ENCODE measurements at places on chromosomes 7 and 10.

DNA sequence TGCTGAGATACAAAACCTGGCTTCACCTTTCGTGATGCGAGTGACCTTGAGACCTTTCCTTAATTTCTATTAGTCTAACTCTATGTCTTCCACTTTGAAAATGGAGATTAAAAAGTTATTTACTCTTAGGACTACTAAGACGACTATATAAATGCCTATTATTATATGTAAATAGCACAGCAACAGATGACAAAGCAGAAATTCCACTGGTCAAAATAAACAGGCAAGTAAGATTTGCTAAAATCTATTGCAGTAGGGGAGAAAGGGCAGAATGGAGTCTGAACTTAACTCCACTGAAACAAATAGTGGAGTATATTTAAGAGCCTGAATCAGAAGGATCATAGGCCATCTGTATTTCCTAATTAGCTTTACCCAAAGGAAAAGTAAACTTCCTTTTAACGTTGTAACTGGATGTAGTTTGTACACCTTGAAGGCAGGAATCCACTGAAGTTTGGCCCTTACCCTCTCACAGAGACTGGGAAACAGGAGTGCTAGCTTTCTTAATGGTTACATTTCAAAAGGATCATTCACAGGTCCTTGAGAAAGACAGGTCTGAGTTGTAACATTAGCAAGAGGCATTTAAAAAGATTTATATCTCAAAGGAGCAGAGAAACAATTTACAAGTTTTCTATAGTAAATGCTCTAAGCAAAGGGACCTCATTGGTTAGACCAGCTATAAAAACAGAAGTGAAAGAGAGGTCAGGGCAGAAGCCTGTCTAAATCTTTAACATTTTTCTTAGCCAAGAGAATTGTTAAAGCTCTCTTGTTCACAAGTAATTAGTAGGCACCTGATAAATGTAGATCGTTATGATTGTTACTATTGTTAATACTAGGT is 332.5 kb downstream of the ZWINT start:
- no peak for DNase-seq

DNA sequence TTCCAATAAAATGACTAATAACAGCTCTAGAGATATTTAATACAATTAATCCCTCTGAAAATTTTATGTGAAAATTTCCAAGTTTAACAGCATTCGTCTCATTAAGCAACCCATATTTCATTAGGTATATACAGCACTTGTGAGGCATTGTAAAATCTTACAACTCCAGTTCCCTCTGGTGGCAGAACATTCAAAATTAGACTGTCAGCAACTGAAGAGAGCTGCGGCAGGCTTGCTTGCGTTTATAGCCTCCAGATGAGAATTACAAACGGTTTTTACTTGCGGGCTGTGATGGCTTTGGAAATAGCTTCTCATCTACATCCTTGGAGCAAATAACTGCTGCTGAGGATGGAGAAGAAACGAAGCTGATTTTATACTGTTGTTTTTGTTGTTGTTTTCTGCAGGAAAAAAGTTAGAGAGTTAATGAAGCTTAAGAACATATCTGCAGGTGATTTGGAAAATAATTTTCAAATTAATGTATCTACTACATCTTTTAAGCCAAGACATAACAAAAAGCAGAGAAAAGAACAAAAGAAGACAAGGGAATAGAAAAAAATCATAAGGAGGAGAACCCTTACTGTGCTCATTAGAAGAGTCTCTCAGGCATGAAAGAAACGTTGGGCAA is 171.3 kb downstream of the MAGI2 start:
- peak; percentile 66 for DNase-seq

- no peak for DNase-seq
Measured at GRCh38 chr7:36091874-36092176, 61.2 kb upstream of the EEPD1 start.

GRCh38 chr10:34655286-34656170 is 159.6 kb downstream of the PARD3 start:
- peak; percentile 41 for DNase-seq

GRCh38 chr7:156232931-156233705 is 407.5 kb upstream of the RNF32 start:
- DNase-seq, result no peak

DNA sequence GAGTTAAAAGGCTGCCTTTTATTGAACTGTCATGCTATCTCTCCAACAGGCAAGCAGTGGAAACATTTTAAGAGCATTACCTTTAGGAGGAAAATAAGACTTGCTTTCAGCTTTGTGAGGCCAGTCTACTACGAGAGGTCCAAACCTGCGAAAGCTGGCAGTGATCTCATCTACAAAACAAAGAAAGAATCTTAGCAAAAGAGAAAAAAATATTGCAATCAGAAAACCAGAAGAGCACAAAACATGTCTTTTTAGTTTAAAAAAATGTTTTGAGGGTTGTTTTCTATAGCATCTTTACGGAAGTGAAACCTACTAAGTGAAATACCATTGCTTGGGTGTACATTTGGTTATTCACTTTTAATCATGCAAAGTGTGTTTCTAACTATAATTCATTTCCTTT is 147.9 kb downstream of the CPEB3 start:
- no peak for DNase-seq

DNA sequence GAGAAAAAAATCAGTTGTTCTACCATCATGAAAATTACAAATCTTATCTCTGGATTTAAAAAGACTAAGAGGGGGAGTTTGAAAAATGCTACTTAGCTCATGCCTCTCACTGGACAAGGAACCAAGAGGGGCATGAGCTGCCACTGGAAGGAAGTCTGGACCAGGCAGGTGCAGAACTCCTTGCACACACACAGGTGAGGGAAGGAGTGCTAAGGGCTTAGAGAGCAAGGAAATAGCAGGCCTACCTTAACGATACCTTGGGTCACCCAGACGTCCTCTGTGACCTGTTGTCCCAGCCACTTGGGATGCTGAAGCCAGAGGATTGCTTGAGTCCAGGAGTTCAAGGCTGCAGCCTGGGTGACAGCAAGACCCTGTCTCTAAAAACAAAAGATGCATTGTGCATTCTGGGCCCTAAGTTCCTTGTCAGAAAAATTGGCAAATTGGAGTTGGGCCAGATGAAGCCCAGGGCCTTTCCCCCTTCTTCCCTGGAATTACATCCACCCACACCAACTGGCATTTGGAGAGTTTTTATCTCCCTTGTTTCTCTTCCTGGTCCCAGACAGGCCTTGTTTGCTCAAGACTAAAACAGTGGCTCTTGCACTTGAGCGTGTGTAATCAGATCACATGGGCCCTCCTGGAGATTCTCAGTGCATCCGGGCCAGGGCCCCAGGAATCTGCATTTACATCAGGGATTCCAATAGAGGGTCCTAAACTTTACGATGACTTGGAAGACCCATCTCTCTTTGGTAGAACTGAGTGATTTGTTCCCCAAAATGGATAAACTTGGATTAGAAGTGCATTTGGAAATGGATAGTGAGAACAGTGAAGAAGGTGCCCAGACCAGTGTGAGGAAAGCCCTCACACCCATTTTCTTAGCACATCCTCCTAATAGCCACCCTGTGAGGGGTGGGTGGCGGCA is 3.0 kb downstream of the DDIT4 start:
- no peak for DNase-seq

DNA sequence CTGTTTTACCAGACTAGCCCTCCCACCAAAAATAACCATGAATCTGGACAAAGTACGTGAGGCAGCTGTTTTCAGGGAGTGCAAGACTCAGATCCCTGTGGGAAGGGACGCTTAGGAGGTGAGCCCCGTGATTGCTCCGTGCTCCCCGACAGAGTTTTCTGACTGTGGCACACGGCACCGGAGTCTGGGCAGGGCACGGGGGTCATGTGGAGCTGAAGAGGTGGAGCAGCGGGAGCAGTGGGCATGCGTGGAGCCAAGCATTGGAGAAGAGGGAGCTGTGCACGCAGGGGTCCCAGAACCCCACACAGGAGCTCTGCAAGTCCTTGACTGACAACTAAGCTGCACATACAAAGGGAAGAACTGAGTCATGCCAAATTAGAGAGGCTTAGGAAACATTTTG is 11.1 kb upstream of the CAMK2B start:
- DNase-seq, result no peak

DNA sequence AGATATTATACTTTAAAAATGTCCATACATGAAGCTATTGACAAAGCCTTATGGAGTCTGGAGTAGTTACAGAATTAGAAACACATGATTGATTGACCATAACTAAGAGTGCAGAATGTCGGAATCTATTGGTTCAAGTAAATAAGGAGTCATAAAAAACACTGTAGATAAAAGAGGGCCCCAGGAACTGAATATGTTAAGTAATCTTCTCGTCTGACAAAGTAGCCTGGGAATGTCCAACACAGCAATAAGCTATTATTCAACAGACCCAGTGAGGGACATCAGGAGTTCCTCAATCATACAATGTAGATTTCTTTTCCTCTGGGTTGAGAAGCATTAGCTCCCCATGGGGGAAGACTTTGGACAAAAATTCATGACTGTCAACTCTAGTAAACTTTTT is 782.0 kb downstream of the SUGCT start:
- no peak for DNase-seq

- no peak for DNase-seq
Measured at GRCh38 chr7:149845257-149845980, 7.2 kb downstream of the ZNF862 start.

GRCh38 chr10:77501152-77501845 is 136.3 kb downstream of the KCNMA1 start:
- DNase-seq, result peak; percentile 54

GRCh38 chr7:140540136-140540777 is 61.0 kb upstream of the MKRN1 start:
- DNase-seq, result no peak

GRCh38 chr7:116592445-116592844 is 67.6 kb downstream of the CAV1 start:
- no peak for DNase-seq

DNA sequence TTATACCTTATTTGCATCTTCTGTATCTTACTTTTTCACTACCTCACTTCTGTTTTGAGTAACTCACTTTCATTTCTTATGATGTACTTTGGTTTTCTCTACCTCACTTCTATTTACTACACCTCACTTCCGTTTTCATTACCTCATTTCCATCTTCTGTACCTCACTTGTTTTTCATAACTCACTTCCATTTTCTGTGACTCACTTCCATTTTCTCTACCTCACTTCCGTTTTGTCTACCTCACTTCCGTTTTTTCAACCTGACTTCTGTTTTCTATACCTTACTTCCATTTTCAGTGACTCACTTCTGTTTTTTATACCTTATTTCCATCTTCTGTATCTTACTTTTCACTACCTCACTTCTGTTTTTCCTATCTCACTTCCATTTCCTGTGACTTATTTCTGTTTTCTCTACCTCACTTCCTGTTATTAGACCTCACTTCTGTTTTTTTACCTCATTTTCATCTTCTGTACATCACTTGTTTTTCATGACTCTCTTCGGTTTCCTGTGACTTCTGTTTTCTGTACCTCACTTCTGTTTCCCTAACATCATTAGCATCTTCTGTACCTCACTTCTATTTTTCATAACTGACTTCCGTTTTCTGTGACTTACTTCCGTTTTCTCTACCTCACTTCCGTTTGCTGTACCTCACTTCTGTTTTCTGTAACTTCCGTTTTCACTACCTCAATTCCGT is 493.1 kb upstream of the AKR1E2 start:
- no peak for DNase-seq

DNA sequence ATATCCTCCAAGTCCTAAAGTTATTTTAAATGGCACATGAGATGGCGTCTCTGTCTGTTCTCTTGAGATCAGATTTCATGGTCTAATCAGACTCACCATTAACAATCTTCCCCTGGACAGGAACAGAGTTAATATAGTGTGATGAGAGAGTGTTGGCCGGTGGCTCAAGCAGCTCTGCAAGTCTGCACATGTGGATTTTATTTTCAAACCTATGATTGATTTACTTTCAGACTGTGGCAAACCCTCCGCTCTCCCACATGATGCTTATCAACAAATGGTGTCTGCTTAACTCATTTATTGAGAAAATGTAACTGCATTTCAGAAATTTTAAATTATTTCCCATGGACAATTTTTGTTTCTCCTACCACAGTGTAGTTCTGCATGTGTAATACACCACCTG is 46.5 kb upstream of the HGF start:
- no peak for DNase-seq

GRCh38 chr7:19060761-19061259 is 56.6 kb downstream of the TWIST1 start:
- DNase-seq, result peak; percentile 46

- no peak for DNase-seq
Measured at GRCh38 chr7:157124690-157125089, 14.0 kb upstream of the UBE3C start.

DNA sequence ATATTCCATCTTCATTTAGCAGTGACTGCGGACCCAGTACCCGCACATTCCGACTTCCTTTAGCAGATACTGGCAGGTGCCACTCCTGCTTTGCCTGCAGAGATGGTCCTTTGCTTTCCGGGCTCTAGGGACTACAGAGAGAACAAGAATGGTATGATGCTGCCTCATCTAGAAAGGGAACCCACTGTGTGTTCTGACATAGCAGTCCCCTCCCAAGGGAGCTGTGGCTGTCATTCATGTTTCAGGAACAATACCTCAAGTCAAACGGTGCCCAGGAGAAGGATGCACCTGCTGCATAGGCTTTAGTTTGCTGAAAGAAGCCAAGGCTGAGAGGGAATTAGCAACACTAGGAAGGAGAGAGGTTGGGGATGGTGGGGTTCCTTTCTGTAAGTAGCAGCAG is 15.9 kb upstream of the TMEM72 start:
- no peak for DNase-seq

DNA sequence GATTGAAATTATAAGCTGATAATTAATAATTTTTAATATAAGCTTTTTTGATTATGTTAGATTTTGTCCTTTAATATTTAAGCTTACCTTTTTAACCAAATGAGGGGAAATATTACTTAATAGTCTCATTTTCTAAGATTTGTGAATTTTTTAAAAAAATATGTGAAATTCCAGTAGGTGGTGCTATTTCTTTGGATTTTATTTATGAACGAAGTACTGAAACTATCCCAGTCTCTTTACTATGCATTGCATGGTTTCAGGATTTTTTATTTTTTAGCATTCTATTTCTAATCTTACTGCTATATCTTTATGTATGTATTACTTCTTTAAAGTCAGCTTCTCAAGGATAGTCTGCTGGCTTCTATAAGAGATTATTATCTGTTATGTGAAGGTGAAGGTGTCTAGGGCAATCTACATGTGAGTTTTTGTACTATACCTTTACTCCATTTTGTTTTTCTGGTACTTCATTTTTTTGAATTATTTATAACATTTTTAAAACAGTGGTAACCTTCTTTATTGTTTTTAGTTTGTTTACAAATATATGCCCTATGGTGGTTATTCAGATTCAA is 78.3 kb downstream of the ATRNL1 start:
- no peak for DNase-seq

- no peak for DNase-seq
Measured at GRCh38 chr7:69892790-69893189, 294.5 kb downstream of the AUTS2 start.

GRCh38 chr7:3928727-3929515 is 627.9 kb downstream of the SDK1 start:
- DNase-seq, result no peak

- peak; percentile 96 for DNase-seq
Measured at GRCh38 chr10:133258818-133259601, 17.7 kb downstream of the ADAM8 start.

DNA sequence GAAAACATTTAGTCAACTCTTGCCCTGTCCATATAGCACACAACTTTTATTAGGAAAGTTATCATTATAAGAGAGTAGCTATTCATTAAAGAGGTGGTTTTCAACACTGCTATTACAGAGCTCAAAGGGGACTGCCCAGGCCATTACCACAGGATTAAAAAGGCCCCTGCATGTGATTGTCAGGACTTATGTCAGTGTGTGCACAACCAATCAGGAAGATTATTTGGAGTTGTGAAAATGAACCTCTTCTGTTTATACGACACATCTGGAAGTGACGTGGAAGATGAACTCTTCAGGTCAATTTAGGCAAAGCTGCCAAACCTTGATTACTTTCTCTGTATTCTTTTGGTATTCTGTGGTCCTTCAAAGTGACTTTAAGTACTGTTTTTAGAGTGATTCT is 14.7 kb downstream of the CCNY start:
- no peak for DNase-seq

Data from BJ (cell line).